ENCODE measurements at places on chromosomes 3 and 15.

- no peak for DNase-seq
Observed at GRCh38 chr3:134232951-134233350, 17.7 kb downstream of the RYK start.

DNA sequence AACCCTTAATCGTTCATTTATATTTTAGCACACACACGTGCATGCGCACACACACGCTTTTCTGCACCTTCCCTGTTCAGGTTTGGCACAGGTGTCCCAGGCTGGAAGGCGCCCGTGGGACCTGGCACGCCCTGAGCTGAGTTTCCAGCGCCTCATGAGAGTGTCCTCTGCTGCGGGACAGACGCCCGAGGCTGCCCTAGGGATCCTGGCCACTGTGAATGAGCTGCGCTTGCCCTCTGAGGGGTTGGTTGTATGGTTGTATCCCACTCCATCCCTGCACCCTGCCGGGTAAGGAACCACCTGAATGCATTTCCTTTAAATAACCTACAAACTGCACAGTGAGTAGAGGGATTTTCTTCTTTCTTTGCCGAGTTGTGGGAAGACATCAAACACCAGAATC, 12.2 kb upstream of the MEX3B start:
- DNase-seq = no peak

- DNase-seq = no peak
Observed at GRCh38 chr3:13647298-13648059, 98.6 kb downstream of the FBLN2 start.

DNA sequence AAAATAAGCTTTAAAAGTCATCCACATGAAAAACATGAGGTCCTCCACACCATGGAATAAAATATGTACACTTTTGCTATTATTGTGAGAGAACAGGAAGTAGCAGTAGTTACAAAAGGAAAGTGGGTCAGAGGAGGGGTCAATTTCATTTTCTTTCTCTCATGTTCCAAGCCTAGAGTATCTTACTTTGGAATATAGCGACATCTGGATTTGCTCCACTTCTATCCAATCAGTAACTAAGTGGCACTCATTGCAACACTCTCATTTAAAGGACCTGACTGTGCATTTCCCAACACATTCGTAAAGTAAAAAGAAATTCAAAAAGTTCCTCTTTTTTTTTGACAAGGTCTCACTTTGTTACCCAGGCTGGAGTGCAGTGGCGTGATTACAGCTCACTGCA, 637.3 kb downstream of the TUSC7 start:
- no peak for DNase-seq

GRCh38 chr15:59017449-59017848, 30.0 kb downstream of the RNF111 start:
- DNase-seq = no peak

- DNase-seq = no peak
Observed at GRCh38 chr3:46375814-46376213, 5.1 kb downstream of the CCR5 start.

GRCh38 chr3:67381667-67382272, 272.6 kb downstream of the SUCLG2 start:
- DNase-seq = peak; percentile 20

DNA sequence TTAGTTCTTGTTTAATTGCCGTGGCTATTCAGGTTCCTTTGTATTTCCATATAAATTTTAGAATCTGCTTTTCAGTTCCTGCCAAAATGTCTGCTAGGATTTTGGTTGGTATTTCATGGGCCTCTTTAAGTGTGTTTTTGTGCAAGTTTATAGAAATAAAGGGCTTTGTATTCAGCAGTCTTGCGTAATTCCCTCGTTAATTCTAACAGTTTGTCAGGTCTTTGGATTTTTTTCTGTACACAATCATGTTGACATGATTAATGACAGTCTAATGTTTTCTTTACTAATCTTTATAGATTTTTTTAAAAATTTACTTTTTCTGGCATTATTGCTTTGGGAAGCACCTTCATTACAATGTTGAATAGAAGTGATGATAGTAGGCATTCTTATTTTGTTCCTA, 120.9 kb downstream of the NEK11 start:
- DNase-seq = no peak

DNA sequence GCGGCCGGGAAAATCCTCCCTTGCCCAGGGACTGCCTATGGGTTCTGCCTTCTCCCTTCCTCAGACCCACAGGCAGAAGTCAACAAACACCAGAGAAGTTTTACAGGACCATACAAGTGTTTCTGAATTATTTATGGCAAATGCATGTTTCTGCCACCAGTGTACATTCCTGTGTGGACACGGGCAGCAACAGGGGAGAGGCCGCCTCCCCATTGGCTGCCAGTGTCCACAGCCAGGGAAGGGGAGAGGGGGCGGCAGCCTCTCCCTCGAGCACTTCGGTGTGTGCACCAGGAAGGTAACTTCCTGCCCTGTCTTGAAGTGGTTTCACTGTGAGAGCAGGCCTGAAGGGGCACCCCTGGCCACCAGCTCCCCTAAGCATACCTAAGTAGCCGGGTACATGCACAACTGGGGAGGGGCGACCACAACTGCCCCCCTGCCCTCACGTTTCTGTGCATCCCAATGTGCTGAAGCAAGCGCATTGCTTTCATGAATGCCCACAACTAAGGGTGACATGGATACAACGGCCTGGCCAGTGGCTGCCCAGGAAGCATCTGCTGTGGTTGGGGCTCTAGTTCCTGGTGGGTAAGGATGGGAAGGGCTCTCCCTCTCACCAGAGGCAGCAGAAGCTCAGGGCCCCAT, 14.8 kb upstream of the SHISA5 start:
- no peak for DNase-seq
